ENCODE measurements at places on chromosomes 3 and 15. TPM values are rescaled to one million over a fixed set of nuclear protein-coding genes. Genes with fewer than 3 reads are reported as not detected.

Gene ISLR
- polyA plus RNA-seq = 47.3 TPM

Gene SPSB4
- polyA plus RNA-seq = 15.8 TPM

Gene ANKUB1
- 0.67 TPM for polyA plus RNA-seq

Gene POLQ
- 4.7 TPM for polyA plus RNA-seq

Gene RAB7A
- 237 TPM for polyA plus RNA-seq

Gene SLC24A5
- 0.39 TPM for polyA plus RNA-seq

Gene TRAIP
- 12.8 TPM for polyA plus RNA-seq

Gene GRIP2
- polyA plus RNA-seq = 1.2 TPM
